ENCODE measurements at places on chromosomes 2 and 18.

- no peak for DNase-seq
Measured at GRCh38 chr2:152028182-152028862, 70.5 kb downstream of the CACNB4 start.

DNA sequence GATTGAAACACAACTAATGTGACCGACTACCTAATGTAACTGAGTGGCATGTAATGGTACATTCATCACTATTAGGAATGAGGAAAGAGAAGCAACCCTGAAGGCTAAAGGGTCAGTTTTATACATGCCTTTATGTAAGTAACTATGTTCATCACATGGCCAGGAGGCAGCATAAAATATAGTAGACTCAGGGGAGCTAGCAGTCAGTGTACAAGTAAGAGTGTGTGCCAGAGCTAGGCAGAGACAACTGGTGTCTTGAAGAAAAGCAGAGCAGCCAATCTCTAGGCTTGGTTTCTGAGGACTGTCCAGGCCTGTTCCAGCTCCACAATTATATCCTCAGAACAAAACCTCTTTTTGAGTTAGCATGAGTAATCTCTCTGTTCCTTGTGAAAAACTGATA lies 18.1 kb downstream of the SMAD2 start:
- peak; percentile 33 for DNase-seq

- DNase-seq: no peak
Measured at GRCh38 chr2:184551626-184552025, 46.7 kb upstream of the ZNF804A start.

DNA sequence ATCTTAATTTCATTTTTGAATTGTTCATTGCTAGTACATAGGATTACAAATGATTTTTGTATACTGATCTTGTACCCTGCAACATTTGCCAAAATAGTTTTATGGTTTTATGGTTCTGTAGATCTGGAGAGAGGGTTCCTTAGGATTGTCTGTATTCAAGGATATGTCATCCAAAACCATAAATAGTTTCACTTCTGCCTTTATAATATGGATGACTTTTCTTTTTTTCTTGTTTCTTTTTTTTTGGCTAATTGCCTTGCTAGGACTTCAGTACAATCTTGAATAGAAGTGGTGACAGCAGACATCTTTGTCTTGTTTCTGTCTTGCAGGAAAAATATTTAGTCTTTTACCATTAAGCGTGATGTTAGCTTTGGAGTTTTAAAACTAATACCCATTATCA lies 383.9 kb upstream of the HS6ST1 start:
- DNase-seq: no peak

DNA sequence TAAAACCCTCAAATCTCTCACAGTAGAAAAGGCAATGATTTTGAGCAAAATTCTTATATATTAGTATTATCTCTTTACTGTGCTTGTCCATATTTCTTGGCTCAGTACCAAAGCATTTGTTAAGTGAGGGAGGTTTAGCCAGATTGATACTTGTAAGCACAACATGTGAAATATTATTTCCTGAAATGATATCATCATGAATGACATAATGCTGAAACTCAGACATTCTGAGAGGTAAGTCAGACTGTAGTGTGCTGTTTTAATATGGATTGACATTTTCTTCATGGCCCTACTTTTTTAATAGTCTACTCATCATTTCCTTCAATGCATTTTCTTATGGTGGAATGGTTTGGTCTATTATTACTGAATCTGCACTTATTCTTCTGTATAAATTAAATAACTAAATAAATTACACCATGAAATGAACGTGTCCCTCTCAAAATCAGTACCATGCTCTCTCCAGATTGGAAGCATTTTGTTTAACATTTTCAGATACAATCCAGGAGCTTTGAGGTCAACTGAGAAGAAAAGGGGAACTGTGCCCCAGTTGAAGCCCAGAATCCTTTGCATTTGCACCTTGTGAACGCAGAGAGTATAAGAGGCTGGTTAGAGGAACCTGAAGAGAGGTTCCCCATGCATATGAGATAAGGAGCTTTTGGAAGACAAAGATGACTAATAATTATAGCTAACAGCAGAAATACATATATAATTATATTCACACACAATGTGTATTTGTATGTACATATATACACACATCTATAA lies 50.1 kb upstream of the CRACDL start:
- DNase-seq: no peak

- DNase-seq: no peak
Measured at GRCh38 chr2:214578442-214578841, 167.6 kb downstream of the VWC2L start.

GRCh38 chr2:47558116-47558767 lies 155.3 kb downstream of the MSH2 start:
- DNase-seq: no peak

GRCh38 chr2:227862227-227862740 lies 9.1 kb upstream of the DAW1 start:
- DNase-seq: peak; percentile 35

- DNase-seq: no peak
Measured at GRCh38 chr2:178025551-178026185, 46.9 kb downstream of the PDE11A start.

DNA sequence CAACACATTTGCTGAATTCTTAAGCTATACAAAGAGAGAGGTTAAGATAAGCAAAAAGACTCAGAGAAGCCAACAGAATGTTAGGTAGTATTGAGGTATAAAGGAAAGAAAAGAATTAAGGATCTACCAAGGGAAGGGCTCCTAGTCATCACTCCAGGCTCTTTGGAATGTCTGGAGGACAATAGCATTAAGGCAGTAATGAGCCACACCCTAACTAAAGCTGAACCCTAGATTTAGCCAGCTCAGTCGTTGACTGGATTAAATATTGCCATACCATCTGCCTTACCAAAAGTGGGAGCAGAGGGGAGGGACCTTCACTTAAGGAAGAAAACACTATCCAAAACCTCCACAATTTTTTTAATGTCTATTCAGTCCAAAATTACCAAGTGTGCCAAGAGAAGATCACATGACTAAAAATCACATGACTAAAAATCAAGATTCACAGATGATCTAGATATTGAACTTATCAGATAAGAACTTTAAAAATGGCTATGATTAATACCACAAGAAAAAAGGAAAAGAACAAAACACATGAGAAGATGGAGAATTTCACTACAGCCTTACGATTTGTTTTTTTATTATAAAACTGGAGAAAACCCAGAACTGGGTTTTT lies 59.7 kb downstream of the EXOC6B start:
- no peak for DNase-seq

DNA sequence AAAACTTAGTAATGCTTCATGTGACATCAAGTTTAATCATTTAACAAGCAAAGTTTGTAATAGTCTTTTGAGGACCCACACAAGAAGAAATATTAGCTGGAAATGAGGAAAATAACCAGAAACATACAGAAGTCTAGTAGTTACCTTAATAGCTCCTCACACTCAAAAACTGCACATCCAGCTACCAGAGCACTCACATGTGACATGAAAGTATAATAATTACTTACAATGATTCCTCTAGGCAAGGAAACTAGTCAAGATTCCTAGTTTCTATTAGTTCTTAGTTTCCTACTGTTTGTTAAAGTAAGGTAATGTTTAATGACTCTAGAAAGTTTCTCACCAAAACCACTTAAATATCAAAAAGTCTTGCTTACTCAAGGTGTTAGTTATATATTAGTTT lies 335.8 kb downstream of the RAD51AP2 start:
- no peak for DNase-seq

GRCh38 chr2:15594291-15595256 lies 2.9 kb downstream of the DDX1 start:
- DNase-seq: no peak

DNA sequence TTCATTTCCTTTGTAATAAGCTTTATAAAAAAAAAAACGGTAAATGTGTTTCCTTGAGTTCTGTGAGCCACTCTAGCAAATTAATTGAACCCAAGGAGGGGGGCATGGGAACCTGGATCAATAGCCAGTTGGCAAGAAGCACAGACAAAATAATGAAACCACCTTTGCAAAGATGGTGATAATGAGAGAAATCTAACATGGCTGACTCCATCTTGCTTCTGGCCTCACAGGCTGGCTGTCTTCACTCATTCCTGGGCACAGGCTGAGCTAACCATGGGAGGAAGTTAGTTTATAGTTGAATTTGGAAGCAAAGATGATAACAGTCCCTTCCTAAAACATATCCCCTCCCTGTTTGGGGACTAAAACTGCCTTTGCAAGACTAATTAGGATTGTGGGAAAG lies 95.1 kb downstream of the B3GNT2 start:
- no peak for DNase-seq

DNA sequence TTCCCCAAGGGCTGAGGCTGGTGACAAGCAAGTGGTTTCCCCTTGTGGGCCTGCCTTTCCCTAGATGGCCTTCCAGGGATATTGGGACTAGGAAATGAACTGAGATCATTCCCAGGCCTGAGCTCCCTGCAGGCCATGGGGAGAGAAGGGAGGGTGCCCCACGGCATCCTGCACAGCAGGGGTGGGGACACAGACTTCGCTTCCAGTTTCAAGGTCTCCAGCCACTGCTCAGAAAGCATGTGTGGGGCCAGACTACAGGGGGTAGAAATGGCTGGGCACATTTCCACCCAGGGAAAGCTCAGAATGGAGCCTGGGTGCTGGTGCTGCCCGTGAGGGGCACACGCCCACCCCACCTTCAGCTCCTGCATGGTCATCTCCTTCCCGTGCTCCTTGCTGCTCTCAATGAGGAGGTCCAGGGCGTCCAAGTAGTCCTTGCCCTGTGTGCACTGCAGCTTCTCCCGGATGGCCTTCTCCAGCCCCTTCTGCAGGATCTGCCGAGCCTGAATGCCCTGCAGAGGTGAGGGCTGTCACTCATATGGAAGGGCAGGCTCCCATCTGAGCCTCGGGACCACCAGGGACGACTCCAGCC lies 13.2 kb downstream of the CYP26B1 start:
- no peak for DNase-seq

- no peak for DNase-seq
Measured at GRCh38 chr18:43651057-43651456, 373.8 kb upstream of the SYT4 start.

DNA sequence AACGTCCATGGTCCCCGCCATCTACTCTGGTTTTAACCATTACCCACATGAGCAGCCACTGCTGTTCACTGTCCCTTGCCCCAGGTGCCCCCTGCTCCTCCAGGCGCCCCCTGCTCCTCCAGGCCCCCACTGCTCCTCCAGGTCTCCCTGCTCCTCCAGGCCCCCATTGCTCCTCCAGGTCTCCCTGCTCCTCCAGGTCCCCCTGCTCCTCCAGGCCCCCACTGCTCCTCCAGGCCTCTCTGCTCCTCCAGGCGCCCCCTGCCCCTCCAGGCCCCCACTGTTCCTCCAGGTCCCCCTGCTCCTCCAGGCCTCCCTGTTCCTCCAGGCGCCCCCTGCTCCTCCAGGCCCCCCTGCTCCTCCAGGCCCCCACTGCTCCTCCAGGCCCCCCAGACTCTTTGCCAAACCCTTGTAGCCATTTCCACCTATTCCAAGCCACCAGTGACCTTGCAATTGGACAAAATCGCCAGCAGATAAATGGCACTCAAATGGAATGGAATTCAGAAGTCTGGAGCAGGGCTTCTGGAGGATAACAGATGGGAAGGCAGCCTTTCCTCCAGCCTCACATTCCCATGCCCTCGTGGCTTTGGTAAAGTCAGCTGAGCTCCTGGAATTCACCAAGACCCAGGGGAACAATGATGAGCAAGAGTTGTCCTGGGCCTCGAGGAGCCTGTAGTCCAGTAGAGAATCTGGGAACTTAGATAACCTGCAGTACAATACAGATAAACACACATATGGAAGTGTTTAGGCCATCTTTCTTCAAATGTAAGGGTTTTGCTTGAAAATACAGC lies 13.3 kb upstream of the RPL31 start:
- no peak for DNase-seq

- no peak for DNase-seq
Measured at GRCh38 chr2:152488075-152488474, 153.1 kb downstream of the FMNL2 start.

DNA sequence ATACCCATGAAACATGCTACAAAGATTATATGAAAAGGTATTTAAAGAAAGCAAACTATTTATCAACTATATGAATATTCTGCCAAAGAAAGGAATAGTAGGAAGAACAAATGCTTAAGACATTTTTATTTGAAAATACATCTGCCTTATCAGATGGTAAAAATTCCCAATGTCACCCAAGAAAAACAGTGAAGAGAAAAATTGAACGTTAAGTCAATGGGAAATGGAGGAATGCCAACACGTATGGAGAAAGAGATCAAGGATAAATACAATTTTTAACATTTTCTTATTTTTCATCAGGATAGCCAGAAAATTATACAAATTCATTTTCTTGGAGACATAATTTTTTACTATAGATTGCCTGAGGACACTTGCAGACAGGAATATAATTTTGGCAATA lies 394.2 kb downstream of the ZEB2 start:
- no peak for DNase-seq

GRCh38 chr2:28209261-28209691 lies 183.4 kb upstream of the FOSL2 start:
- DNase-seq: no peak

DNA sequence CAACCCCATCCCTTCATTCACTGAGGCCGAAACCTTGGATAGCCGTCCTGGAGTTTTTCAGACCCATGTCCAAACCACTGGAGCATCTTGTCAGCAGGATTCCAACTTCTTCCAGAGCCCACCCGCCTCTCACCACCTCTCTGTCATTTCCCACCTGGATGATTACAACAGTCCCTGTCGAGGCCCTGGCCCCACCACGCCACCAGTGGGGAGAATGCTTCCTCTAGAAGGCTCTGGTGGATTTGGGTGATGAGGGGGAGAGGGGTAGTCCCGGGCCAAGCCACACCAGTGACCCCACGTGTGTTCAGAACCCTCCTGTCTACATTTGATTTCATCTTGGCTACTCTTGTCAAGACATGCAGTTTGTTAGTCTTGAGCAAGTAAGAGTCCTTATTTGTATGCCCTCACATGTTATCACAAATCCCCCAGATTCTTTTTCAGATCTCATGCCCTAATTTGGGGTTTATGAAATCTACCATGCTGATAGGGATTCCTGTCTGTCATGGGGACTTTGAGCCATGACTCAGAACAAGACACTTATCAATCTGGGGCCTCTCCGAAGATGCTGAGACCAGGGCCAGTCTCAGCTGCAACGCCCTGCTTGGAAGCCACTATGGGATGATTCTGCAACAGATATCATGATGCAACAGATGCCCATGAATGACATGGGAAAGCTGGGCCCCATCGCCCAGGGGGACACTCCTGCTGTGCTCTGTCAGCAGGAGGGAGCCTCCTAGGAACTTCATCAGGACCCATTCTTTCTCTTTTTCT lies 186.1 kb downstream of the ZFP36L2 start:
- DNase-seq: no peak

GRCh38 chr18:36798738-36799473 lies 29.9 kb downstream of the TPGS2 start:
- no peak for DNase-seq

GRCh38 chr18:39622431-39622830 lies 2056.8 kb upstream of the CELF4 start:
- no peak for DNase-seq

GRCh38 chr2:200403814-200404213 lies 97.3 kb downstream of the SPATS2L start:
- no peak for DNase-seq

All from stimulated activated CD4-positive, alpha-beta T cell treated with anti-CD3 and anti-CD28 coated beads, Interleukin-4, amount 100 ng/mL, for 24 hours (primary cell).